ENCODE measurements at places on chromosomes 4 and X.

- no peak for DNase-seq
Measured at GRCh38 chr4:54229631-54230483, 764 bp downstream of the PDGFRA start.

- no peak for DNase-seq
Measured at GRCh38 chrX:42396136-42396535, 381.8 kb downstream of the PPP1R2C start.

GRCh38 chrX:7941390-7942042 lies 14.3 kb upstream of the PNPLA4 start:
- DNase-seq, result no peak

DNA sequence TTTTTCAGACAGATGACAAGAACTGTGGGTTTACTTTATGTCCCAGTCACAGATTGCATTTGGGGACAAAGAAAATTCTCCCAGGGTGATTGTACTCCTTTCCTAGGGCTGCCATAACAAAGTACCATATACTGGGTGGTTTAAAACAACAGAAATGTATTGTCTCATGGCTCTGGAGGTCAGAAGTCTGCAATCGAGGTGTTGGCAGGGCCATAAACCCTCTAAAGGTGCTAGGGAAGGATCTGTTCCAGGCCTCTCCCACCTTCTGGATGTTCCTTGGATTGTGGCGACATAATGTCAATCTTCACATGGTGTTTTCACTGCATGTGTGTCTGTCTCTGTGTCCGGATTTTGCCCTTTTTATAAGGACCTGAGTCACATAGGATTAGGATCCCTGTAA lies 12.3 kb downstream of the GEMIN8 start:
- DNase-seq, result no peak

DNA sequence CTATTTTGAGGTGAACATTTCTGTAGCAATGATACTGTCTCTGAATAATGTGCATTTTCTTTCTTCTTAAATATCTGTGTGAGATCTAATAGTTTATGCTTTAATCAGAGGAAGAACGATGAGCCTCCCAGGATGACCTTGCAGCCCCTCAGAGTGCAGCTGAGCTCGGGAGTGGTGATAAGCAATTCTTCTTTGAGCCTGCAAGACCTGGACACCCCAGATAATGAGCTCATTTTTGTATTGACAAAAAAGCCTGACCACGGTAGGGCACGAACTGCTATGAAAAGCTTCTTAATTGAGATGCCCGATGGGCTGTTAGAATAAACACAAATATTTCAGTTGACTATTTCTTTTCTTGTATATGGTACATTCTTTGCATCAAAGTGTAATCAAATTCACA lies 105.0 kb upstream of the ANXA3 start:
- DNase-seq, result no peak

GRCh38 chrX:70262952-70263567 lies 3.1 kb upstream of the P2RY4 start:
- no peak for DNase-seq

DNA sequence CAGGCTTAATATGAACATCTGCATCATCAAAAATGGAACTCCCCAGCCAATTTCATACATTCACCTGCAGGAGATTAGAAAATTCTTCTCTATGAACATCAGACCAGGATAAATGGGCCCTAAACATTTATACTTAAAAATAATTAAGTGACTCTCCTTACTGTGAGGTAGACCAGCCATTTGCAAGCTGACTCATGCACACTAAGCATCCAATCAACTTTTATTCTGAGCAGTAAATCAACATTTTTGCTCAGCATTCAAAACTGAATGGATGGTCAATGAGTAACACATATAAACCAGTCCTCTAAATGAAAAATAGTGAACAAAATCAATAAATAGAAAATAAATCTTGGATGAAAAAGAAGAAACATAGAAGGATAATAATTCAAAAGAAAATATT lies 19.9 kb upstream of the PCDH10 start:
- no peak for DNase-seq

DNA sequence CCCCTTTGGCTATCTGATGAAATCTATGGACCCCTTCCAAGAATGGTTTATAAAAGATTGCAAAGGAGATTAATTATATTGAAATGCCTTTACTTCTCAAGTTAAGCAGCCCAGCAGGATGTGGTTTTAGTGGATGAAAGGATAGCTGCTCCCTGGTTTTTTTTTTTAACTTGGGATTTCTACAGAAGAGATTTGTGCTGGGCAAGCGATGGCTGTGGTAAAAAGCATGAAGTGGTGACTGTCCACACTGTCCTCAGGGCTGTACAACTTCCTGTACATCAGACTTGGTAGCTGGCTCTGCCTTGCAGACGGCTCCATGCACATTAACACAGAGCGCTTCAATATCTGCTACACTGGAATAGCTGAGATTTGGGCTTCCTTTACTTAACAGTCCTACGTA lies 321.7 kb downstream of the DHX15 start:
- DNase-seq, result no peak

DNA sequence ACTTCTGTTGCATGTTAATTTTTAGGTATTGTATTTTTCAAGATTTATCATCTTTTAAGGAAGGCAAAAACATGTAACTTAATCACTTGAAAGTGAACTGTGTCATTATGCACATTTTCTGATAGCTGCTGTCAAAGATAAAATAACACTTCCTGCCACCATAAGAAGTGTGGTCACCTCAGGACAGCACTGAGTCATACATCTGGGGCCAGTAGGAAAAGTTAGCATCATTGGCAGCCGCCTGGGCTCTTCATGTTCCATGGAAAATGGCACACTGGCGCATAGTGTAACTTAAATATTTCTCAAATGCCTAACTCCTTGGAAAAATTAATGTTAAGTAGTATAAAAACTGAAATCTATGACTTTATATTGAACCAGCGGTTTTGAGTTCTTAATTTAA lies 24.2 kb downstream of the CNKSR2 start:
- DNase-seq, result no peak

GRCh38 chr4:61177367-61177766 lies 22.8 kb upstream of the ADGRL3 start:
- no peak for DNase-seq

DNA sequence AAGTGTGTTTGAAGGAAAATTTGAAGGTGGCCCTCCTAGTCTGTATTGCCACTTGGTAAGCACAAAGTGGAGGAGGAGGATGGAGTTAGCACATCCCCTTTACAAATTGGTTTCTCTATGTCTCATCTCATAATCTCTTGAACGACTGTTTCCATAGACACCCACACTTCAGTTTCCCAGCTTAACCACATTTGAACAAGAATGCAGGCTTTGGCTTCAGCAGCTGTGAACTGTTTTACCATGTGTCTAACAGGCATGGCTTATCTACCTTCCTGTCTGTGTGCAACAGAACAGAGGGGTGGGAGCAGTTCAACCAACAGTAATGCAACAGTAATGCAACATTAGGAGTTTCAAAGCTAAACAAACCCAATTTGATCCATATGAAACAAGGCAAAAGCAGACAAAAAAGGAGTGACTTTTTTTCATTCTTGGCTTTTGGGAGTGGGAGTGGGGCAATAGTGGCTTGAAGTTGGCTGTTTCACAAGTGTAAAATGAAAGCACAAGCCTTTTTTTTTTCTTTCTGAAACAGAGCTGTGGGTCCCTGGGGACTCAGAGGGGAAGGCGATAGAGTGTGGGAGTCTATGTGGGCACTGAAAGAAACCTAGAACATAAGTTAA lies 108.0 kb downstream of the ITM2A start:
- peak; percentile 0 for DNase-seq

- DNase-seq, result no peak
Measured at GRCh38 chr4:34649716-34650115, 1594.6 kb downstream of the ARAP2 start.

DNA sequence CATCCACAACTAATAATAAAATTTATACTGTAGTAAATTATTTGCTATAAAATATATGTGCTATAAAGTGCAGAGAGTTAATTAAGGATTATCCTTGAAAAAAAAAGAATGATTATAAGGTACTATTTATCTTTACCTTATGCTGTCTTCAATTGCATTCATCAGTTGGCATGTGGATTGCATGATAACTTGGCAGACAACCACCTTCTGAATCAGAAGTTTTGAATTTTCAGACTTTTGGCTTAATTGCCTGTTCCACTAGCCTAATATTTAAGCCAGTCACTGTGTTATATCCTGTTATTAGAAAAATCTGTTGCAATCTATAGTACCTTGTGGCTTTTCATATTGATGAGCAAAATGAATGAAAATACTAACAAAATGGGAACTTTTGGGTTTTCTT lies 1040.3 kb upstream of the PCDH10 start:
- no peak for DNase-seq

GRCh38 chrX:10156199-10157031 lies at the start of gene CLCN4:
Gene CLCN4, plus strand, starts transcription at chrX:10156975. Its CDS starts 28,058 bp downstream, at chrX:10185033.
- DNase-seq, result no peak

- no peak for DNase-seq
Measured at GRCh38 chr4:72568959-72569718, at the start of gene ADAMTS3. Gene ADAMTS3, minus strand, starts transcription at chr4:72569221. Its CDS starts 459 bp downstream, at chr4:72568762.

- DNase-seq, result no peak
Measured at GRCh38 chrX:37813570-37813969, 33.7 kb downstream of the CYBB start.
